NCI-H510A (cell line): ENCODE measurements at places on chromosomes 3 and 15.

- no peak for DNase-seq
Measured at GRCh38 chr3:121757087-121757811, 7.7 kb upstream of the GOLGB1 start.

DNA sequence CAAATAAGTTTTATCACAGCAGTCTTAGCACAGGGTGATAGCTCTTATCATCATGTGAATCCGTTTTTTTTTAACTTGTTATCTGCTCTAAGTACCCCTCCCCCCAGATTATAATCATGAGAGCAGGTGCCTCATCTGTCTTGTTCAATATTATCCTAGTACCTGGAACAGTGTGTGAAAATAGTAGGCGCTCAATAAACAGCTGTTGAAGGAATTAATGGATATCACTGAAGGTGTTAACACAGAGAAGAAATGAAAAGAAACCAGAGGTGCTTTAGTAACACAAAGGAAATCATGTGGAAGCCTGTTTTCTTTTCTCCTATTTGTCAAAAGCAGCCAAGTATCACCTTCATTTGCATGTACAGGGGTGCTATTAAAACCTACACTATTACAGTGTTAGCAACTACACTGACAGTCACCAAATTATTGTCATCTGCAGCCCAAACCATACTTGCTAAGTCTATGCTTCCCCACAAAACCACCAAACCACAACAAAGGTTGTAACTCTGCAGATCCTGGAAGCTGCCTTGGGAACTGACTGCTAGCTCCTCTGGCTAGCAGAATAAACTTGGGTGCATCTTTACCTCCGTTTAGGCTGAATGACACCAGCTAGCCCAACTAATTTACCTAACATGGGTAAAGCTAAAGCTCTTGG, 2.9 kb downstream of the XPC start:
- DNase-seq = no peak

- no peak for DNase-seq
Measured at GRCh38 chr3:127035677-127036076, 52.8 kb downstream of the PLXNA1 start.

GRCh38 chr3:138089091-138089490, 26.3 kb downstream of the DZIP1L start:
- no peak for DNase-seq

GRCh38 chr15:40276927-40277326, 5.9 kb downstream of the ANKRD63 start:
- DNase-seq = no peak

DNA sequence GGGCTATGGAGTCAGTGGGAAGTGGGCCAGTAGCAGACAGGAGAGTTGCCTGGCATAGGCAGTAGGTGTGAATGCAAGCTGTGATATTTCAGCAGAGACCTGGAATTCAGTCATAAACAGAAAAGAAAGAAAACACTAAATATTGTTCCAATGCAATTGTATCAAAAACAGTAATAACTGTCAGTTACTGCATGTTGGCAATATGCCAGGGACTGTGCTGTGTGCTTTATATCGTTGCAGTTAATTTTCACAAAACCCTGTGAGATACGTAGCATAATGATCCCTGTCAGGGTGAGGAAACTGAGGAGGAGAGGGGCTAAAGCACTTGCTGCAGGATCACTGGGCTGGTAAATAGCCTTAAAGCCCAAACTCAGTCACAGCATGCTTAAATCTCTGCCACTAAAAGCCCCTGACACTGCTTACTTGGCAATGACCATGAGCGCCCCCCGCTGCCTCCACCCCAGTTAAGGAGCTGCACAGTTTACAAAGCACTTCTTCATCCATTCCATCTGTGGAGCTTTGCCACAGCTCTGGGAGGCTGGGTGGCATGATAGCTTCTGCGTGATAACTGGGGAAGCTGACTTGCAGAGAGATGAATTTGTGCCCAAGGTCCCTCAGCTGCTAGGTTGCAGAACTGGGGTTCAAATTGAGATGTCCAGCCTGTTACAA, 3.9 kb downstream of the SLC6A1 start:
- no peak for DNase-seq

DNA sequence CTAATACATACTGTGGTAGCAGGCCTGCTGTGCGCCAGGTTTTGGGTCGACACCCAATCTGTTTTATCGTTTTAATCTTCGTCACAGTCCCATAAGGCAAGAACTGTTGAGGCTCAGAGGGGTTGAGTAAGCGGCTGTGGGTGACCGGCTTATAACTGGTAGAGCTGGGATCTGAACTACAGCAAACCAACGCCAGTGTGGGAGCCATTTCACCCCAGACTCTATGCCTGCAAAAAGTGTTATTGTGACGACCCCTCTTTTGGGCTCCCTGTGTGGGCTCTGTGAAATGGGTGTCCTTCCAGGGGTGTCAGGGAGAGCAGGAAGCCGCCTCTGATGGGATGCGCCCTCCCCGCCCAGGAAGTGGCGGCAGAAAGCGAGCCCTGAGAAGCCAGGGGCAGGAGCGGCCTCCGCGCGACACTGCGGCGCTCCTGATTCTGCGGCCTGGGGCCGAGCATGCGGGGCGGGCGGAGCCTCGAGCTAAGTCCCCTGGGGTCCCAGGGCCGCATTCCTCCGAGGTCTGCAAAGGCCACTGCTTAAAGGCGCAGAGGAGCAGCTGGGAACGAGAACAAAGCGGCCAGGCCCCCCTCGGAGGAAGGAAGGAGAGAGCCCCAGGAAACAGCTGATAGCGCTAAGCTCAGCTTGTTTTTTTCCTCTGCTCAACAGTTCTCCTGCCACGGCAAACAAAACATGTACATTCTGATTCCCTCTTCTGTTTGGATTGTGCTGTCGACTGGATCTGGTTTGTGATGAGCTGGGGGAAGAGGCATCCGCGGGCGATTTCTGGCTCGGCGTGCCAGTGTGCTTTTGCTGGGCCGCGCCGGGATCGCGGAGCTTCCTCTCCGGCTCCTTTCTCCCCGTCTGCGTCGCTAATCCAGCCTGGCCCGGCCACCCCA, 33.9 kb downstream of the GRK7 start:
- no peak for DNase-seq

GRCh38 chr15:89391685-89392257, 57.1 kb upstream of the POLG start:
- DNase-seq = no peak

GRCh38 chr3:58962040-58962651, 87.7 kb downstream of the CFAP20DC start:
- DNase-seq = no peak

- DNase-seq = no peak
Measured at GRCh38 chr3:12025584-12025983, 21.4 kb downstream of the SYN2 start.
